GM20000 (cell line): ENCODE measurements at places on chromosomes 5 and 9.

- DNase-seq, result no peak
Observed at GRCh38 chr9:36597412-36598178, 24.9 kb downstream of the MELK start.

- no peak for DNase-seq
Observed at GRCh38 chr9:80871596-80871995, 817.8 kb downstream of the TLE1 start.

DNA sequence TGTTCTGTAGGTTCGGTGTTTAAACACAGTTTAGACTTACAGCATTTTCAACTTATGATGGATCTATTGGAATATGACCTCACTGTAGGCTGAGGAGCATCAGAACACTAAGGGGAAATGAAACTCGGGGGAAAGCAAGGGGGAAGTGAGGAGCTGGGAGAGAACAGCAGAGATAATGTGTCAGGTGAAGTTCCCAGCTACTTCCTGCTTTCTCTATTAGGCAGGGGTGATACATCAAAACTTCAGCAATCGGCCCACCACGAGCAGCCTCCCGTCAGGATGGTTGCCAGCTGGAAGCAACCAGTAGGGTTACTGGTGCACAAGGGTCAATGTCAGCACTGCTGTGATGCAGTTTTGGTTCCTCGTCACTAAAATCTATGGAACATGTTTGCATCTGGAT, 34.3 kb downstream of the FAT2 start:
- DNase-seq, result no peak

- no peak for DNase-seq
Observed at GRCh38 chr9:136316896-136317676, 10.3 kb upstream of the GPSM1 start.

- DNase-seq, result no peak
Observed at GRCh38 chr5:119596046-119596445, 33.3 kb upstream of the FAM170A start.

DNA sequence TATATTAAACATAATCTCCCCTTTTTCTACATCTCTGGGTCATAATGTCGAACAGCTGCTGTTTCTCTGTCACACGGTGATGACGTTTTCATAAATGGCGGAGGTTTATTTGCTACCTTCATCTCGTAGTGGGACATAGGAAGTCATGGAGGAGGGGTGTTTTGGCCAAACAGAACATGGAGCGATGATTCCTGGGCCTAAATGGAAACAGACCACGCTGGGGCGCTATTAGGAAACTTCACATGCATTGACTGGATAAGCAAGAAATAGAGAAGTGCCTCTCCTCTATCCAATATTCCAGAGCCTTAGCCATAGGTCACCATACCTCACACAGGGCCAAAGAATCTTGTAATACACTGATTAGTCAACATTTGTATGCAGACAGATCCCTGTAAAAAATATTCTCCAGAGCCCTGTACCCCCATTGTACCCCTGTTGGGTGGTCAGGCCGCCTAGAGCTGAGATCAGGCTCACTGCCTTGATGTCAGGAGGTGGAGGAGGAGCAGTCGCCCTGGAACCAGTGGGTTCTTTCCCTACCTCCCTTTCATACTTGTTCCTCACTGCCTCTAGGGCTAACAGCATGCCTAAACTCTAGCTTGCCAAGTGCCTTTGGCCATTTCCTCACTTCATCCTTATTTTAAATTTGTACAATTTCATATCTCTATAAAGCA, 77.8 kb upstream of the SPIN1 start:
- DNase-seq, result no peak

DNA sequence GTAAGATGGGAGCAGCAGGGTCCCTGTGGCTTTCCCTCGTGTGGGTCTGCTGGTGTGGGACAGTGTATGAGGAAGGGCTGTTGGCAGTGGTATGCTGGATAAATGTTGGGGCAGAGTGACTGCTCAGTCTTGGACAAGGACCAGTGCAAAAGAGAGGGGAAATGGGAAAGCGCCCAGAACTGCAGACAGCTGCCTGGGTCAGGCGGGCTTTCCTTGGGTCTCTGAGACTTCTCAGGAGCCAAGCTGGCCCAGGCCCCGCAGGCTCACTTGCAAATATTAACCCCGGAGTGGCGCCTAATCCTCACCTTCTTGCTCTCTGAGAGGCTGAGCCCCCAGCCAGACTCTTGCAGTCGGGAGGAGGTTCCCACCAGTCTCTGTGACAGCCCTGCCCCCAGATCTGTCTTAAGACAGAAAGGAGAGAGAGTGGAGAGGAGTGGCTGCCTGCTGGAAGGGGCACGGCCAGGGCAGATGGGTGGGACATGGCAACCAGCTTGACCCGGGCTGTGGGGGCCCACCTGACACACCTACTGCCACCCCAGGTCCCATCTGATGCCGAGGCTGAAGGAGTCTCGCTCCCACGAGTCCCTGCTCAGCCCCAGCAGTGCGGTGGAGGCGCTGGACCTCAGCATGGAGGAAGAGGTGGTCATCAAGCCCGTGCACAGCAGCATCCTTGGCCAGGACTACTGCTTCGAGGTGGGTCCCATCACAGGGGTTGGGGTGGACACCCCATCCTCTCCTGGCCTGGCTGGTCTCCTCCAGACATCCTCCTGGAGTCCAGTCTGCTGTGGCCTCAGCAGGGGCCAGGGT, 105.2 kb downstream of the DAB2IP start:
- no peak for DNase-seq

DNA sequence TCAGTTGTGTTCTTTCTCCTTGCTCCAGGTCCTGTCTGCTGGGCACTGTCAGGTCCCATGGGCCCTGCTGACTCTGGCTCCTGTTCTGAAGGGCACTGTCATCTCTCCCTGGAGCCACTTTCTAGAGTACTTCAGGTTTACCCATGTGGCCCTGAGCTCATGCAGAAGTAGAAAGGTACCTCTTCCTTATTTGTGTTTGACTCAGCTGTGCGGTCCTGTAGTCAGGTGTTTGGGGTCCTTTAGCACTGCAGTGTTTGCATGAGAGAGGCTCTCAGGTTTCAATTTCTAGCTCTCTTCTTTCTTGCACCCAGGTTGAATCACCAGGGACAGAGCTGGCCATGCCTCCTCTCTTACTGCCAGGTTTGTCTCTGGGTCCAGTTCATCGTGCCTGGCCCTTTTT, 71.5 kb downstream of the HSPA4 start:
- DNase-seq, result no peak

DNA sequence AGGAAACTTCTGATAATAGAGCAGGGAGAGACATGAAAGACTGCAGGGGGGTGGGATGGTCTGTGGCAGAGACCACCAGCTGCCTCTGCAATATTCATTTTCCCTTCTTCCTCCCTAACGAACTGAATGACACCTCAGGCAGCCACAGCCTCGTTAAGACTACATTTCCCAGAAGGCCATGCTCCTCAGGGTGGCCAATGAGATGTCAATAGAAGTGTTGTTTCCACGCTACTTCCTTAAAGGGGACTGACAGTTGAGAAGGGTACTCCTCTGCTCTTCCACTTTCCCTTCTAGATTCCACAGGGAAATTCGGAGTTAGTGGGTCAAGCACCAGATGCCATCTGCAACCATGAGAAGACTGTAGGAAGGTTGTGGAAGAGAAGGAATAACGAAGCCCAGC, 52.0 kb upstream of the DAPK1 start:
- DNase-seq, result peak; percentile 76

GRCh38 chr5:128263357-128263756, 179.8 kb downstream of the SLC12A2 start:
- no peak for DNase-seq

- DNase-seq, result no peak
Observed at GRCh38 chr5:159933531-159934485, 17.5 kb downstream of the ADRA1B start.

DNA sequence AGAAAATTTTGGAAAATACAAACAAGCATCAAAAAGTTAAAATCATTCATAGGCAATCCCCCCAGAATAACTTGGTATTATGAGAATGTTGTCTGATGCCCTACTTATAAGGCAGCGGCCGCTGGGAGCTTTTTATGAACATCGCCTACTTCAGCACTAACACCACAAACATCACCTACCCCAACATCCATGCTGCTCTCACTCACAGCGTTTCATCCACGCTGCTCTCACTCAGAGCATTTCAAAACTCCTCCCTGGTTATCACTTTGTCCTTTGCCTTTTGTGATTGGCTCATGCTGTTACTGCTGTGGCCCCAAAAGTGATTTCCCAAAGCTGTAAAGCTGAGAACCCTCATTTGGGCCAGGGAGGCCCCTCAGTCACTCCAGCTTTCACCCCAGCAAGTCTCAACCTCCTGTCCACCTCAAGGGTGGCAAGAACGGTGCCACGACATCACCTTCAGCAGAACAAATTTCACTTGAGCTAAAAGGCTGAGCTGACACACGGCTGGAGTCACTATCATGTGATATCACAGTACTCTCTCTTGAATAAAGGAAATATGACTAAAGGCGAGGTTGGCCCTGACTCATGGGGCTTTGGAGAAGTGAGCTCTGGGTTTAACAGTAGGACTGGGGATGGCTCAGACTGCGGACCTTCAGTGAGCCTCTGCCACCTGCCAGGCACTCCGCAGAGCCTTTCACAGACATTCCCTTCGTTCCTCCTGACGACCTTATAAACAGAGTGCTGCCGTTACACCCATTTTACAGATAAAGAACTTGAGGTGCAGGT, 25.2 kb downstream of the SHC3 start:
- no peak for DNase-seq

- no peak for DNase-seq
Observed at GRCh38 chr5:149170299-149170698, 29.0 kb downstream of the ABLIM3 start.

- DNase-seq, result peak; percentile 55
Observed at GRCh38 chr5:54610197-54610944, 92.8 kb downstream of the SNX18 start.
